SIG-M5 (cell line): ENCODE measurements at places on chromosomes 12 and 14.
A peak's percentile ranks its signal among the peaks of the same experiment; 100 is the strongest.

- no peak for DNase-seq
These were observed 53.3 kb downstream of the BCAT1 start for GRCh38 chr12:24895612-24896011.

GRCh38 chr12:18905134-18905533, 167.2 kb downstream of the CAPZA3 start:
- DNase-seq, result no peak

DNA sequence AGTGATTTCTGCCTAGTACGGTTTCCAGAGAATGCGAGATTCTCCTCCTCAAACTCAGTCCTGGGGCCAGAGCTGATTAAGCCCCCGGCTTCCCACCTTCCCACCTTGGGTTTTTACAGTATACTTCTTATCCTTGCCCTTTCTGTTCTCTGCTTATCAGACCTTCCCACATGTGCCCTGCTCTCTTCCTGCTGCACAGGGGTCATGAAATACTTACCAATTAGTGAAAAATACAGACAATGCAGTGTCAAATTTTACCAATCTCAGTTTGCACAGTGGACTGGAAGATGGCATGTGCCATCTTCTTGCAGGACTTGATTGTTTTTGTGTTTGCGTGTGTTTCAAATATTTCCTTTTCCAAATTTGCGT, 14.7 kb downstream of the SUSD6 start:
- no peak for DNase-seq

- no peak for DNase-seq
These were observed 290.9 kb downstream of the BTG1 start for GRCh38 chr12:91854725-91855124.

- DNase-seq, result no peak
These were observed 404.6 kb downstream of the MED13L start for GRCh38 chr12:115872919-115873357.

- no peak for DNase-seq
These were observed 214.5 kb upstream of the IGF1 start for GRCh38 chr12:102694903-102695302.

GRCh38 chr12:54684636-54685630, 36.8 kb upstream of the DCD start:
- no peak for DNase-seq

DNA sequence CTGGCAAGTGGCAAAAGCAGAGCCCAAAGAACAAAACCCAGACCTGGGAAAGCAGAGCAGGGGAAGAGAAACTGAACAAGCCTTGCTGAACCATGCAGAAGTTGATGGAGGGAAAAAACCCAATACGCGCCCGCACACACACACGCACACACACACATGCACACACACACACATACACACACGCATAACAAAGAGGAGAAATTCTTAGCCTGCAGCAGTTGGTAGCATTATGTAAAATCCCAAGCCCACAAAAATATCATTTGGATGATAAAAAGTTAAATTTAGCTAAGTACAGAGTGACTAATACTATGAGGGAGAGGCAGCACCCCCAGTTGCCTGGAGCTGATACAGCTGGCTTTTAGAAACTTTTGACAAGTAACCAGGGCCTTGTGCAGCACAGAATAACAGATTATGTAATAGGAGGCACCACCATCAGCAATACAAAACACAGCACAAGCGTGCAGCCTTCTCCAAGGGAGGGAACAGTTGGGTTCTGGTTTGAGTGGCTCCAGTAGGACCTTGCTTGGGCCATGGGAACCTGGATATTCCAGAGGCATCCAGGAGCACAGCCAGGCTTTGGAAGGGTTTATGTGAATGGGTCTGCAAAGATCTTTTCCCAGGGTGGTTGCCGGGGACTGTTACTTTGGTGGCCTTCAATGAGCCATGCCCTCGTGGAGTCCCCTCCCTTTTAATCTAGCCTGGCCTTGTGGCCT, 35.3 kb downstream of the PITPNM2 start:
- DNase-seq, result peak; percentile 75

GRCh38 chr12:55724226-55724939, 4.2 kb downstream of the RDH5 start:
- no peak for DNase-seq

GRCh38 chr14:68669111-68669511, 123.8 kb downstream of the ZFP36L1 start:
- no peak for DNase-seq

- DNase-seq, result no peak
These were observed 117.1 kb downstream of the KICS2 start for GRCh38 chr12:64105026-64105425.

DNA sequence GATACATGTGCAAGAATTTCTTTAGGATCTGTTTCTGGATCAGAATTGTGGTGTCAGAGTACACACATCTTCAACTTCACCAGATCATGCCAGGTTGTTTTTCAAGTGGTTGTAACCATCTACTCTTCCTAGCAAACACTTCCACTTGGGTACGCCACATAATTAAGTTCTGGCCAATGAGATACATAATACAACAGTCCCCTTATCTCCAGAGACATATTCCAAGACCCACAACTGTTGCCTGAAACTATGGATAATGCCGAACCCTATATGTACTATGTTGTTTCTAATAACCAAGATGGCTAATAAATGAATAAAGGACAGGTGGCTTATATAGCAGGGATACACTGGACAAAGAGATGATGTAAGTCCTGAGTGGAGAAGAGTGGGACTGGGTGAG, 2.5 kb upstream of the CHPT1 start:
- no peak for DNase-seq

- no peak for DNase-seq
These were observed 28.3 kb downstream of the ETV6 start for GRCh38 chr12:11677752-11678151.

- no peak for DNase-seq
These were observed 74.4 kb upstream of the CRY1 start for GRCh38 chr12:107167756-107168155.

GRCh38 chr12:41485203-41485602, 297.1 kb downstream of the PDZRN4 start:
- no peak for DNase-seq

- DNase-seq, result no peak
These were observed 165.5 kb upstream of the PLXNC1 start for GRCh38 chr12:93982771-93983315.

GRCh38 chr12:47225356-47225755, 145.6 kb upstream of the AMIGO2 start:
- DNase-seq, result no peak

DNA sequence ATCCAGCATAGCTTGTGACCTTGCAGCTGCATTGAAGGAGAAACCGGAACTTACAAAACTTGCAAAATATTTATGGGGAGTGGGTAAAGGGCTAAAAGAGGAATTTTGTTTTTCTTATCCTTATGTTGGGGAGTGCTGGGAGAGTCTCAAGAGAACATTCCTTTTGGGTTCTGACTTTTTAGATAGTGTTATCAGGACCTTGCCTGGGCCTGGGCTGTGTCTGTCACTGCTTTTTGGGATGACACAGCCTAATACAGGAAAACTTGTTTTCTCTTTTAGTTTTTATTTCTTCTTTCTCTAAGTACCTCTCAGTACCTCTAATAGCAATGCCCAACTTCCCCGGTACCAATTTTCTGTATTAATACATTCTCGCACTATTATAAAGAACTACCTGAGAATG, 850.6 kb downstream of the RPS29 start:
- DNase-seq, result no peak

DNA sequence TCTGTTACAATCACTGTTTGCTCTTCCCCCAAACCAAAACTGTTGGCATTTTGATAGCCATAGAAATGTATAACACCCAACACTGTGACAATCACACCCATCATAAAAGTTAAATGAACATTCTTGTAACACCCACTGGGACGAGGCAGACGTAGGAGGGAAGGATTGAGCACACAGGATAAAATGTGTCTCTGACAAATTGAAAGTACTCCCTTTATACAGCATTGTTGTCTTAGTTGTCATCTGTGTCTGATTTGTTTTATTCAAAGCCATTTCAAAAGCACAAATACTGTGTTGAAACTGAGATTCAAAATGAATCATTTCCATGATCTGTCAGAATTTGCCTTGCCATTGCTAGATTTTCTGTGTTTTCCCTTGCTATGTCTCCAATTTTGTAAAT, 436.3 kb downstream of the TMTC2 start:
- no peak for DNase-seq

DNA sequence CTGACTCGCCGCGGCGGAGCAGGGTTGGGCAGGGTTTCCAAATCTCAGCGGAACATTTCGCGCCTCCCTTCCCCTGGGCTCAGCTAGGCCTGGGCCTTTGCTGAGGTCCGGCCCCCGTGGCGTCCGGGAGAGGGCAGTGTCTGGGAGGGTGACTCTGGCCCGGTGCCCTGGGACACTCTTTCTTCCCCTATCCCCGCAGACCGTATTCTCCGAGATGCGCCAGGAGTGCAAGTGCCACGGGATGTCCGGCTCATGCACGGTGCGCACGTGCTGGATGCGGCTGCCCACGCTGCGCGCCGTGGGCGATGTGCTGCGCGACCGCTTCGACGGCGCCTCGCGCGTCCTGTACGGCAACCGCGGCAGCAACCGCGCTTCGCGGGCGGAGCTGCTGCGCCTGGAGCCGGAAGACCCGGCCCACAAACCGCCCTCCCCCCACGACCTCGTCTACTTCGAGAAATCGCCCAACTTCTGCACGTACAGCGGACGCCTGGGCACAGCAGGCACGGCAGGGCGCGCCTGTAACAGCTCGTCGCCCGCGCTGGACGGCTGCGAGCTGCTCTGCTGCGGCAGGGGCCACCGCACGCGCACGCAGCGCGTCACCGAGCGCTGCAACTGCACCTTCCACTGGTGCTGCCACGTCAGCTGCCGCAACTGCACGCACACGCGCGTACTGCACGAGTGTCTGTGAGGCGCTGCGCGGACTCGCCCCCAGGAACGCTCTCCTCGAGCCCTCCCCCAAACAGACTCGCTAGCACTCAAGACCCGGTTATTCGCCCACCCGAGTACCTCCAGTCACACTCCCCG, 3.0 kb downstream of the WNT1 start:
- no peak for DNase-seq

DNA sequence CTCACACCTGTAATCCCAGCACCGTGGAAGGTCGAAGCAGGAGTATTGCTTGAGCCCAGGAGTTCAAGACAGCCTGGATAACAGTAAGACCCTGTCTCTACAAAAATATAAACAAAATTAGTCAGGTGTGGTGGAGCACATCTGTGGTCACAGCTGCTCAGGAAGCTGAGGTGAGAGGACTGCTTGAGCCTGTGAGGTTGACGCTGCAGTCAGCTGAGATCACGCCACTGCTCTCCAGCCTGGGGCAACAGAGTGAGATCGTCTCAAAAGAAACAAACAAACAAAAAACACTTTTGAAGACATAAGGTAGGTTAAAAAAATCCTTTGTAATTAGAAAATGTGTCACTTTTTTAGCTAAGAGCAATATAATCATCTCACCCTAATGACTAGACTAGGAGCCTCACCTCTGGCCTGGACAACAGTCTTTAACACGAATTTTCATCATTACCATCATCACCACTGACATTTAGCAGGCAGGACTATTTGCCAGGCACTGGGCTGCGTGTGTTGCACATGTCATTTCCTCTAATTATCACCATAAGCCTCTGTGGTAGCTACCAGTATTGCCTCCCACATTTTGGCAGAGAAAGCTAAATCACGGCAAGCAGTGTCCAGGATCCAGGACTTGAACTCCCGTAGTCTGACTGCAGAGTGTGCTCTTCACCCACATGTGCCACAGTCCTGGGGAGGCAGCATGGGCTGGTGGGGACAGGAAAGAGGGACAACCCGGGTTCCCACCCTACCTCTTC, 4.6 kb upstream of the SYCP3 start:
- no peak for DNase-seq

DNA sequence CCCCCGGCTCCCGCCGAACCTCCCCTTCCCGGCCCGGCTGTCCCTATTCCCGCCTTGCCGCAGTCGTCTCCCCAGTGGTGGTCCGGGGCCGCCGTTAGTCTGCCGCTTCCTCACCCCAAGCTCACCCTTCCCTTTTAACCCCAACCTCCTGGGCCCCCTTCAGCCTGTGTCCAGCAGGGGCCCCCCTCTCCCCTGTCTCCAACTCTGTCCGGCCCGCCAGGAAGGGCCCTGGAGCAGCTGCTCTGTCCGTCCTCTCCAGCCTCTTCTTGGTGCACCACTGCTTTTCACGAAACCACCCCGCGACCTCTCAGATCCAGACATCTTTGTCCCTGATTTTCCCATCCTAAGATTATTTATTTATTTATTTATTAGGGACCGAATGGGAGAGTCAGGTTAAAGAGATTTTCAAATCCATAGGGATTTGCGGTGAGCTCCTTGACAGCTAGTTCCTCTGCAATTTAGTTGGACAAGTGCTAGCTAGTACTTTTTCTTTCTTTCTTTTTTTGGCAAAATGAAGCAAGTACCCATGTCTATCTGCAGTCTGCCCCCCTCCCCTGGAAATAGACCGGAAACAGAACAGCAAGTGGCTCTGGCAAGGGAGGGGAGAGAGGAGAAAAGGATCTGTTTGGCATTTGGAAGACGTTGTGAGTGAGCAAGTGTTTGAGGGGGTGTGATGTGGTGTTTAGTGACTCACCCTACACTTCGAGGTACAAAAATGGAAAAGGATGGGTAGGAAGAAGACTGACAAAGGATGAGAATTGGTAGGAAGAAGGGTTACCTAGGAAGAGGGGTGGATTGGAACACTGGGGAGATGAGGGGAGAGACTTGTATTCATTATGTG, 632 bp downstream of the UBR7 start:
- DNase-seq, result peak; percentile 22

- DNase-seq, result no peak
These were observed 3.5 kb upstream of the ACTN1 start for GRCh38 chr14:68982581-68982980.

DNA sequence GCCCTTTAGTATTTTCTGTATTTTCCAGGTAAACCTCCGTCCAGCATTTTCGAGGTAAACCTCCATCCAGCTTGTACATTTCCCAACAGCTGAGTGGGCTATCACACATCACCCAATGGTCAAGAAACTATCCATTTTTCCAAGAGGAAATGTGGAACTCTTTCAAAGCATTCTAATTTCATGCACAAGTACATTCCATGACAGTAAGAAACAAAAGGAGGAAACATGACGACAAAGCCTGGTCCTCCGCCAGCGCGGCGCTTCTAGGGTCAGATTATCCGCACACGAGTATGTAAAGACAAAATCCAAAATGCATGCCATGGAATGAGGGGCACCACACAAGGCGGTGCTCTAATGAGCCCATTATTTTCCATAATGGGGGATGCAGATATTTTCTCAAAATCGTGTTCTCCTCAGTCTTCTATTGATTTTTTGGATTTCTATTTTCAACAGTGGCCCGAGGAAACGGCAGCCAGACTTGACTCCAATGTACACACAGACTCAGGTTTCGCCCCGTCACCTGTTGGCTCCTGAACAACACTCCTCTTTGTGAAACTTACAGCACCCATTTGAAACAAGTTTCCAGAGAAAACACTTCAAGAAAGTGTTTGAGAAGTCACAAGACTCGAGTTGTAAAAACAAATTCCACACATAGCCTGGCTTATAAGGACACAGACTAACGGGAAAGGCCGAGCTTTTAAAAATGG, 107.4 kb downstream of the PRICKLE1 start:
- no peak for DNase-seq
